NCI-H2081 treated with DMSO at 0.1 percent for 48 hours (cell line): ENCODE measurements at places on chromosomes 13 and 19.

DNA sequence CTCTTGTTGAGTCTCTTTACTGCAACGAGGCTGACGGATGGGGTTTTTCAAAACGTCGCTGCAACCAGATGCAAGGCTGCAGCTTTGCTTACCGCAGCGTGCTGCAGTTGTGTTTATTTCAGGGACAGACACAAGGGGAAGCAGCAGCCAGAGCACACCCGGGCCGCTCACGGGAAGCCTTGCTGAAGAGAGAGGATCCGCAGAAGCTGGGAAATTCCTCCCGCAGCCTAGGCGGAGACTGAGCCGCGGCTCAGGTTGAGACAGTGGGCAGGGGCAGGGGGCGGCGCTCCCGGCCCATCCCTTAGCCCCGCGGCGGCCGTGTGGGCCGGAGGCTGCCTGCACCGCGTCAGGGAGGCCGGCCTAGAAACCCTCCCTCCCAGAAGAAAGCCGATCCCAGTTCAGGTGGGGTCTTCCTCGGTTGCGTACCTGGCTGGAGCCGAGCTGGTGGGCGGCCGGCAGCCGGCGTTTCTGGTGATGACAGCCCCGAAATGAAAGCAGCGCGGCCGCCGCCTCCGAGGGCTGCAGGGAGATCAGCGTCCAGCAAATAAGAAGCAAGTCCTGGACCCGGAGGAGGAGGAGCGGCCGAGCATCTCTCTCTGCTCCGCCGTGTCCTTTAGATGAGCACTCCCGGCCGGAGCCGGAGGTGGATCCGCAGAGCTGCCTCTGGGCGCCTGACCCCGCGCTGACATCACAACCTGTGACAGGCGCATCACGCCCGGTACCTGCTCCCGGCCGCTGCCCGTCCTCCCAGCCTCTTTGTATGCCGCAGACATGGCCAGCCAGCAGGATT lies at the start of gene FRY:
Gene FRY, plus strand, starts transcription at position 750 of the 790 bp plus-strand sequence. Its CDS starts 22 bp downstream, at position 772.
- no peak for DNase-seq

DNA sequence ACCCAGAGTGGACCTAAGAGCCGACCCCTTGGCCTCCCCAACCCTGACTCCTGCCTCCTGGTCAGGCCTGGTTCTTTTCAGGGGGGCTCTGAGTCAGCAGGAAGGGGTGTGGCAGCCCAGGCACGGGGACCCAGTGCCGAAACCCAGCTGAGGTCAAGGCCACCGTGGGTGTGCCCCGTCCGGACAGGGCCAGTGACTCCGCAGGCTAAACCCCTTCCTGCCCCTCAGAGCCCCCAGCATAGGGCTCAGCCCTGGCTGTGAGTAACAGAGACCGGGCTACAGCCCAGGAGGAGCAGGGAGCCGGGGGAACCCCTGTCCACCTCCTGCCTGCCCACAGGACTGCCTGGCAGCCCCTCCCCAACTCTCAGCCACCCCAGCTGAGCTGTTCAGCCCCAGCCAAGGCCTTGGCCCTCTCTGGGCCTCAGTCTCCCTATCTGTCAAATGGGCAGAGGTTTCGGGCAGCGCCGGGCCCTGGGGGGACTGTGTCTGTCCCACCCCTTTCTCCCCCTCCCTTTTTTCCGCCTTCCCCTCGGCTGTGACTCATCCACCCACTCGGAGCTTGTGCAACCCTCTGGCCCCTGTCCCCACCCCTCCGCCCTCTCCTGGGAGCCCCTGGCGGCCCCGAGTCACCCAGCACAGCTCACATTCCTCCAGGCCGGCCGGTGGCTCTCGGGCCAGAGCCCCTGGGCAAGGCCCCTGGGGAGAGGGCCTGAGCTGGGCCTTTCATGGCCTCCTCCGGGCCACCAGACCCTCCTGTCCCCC lies 8.6 kb downstream of the ZBTB7A start:
- no peak for DNase-seq

GRCh38 chr19:3655402-3656072 lies 28.9 kb upstream of the CACTIN start:
- DNase-seq, result no peak

DNA sequence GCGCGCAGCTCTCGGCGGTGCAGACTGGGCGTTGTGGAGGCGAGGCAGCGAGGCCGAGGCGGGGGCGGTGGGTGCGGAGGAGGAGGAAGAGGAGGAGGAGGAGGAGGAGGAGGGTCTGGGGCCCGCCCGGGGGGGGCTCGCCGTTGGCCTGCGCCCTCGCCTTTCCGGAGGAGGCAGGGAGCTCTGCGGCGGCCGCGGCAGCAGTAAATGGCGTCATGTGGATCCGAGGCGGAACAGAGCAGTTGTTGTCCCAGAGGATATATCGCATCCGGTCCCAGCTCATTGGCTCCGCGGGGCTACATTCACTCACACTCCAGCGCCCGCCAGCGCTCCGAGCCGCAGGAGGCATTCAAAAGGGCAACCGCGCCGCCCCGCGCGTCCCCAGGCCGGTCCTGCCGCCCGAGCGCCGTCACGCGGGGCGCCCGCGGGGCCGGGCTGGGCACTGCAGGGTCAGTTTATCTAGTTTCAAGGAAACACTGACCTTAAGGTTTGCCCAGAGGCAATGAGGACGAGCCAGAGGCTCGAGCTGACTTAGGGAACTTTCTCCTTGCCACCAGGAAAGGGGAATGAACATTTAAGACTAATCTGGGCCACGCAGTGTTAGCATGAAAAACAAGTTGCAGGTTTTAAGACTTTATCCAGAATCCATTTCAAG lies at the start of gene SPRY2:
Gene SPRY2, minus strand, starts transcription at position 26 of the 655 bp plus-strand sequence. CDS start 3,421 bp downstream, outside the sequence.
- DNase-seq, result peak; percentile 22

GRCh38 chr13:83220241-83220640 lies 662.0 kb downstream of the SLITRK1 start:
- no peak for DNase-seq

DNA sequence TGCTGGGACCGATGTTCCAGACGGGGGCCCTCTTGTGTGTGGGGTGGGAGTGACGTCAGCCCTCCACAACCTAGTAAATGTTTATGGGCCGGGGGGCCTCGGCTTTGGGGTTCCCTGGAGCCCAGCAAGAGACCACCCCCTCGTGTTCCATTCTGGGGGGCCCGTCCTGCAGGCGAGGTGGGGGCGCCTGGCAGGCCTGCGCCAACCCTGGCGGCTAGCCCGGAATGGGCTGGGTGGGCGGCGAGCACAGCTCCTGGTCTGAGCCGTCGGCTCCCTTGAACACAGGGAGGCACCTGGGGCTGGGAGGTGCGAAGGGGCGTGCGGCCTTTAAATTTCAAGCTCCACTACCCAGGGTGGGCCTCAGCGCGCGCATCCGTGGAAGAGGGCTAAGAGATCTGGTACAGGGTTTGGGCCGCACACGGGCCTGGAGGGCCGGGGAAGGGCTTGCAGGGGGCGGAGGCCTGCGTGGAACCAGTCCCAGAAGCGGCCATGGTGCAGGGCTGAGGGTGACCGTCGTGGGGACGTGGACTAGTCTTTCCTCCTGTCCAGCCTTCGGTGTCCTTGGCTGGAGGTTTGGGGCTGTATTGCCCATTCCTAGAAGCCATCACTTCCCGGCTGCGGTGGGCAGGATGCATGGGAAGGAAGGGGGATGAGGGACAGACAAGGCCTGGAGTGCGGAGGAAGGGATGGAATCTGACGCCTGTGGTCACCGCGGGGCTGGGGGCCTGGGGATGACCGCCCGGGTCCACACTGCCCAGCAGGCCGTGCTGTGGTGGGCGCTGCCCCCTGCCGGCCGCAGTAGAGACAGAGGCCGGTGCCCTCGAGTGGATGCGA lies 11.4 kb downstream of the NDUFA11 start:
- DNase-seq, result no peak
